ENCODE measurements at places on chromosomes 2 and 18.

GRCh38 chr2:55063226-55063625, 13.0 kb upstream of the RTN4 start:
- no peak for DNase-seq

GRCh38 chr18:11828786-11829432, 22.3 kb upstream of the CHMP1B start:
- DNase-seq: no peak

- peak; percentile 82 for DNase-seq
Measured at GRCh38 chr2:10043256-10043905, at the start of gene KLF11. Gene KLF11, plus strand, starts transcription at chr2:10043550. Its CDS starts 167 bp downstream, at chr2:10043717.

DNA sequence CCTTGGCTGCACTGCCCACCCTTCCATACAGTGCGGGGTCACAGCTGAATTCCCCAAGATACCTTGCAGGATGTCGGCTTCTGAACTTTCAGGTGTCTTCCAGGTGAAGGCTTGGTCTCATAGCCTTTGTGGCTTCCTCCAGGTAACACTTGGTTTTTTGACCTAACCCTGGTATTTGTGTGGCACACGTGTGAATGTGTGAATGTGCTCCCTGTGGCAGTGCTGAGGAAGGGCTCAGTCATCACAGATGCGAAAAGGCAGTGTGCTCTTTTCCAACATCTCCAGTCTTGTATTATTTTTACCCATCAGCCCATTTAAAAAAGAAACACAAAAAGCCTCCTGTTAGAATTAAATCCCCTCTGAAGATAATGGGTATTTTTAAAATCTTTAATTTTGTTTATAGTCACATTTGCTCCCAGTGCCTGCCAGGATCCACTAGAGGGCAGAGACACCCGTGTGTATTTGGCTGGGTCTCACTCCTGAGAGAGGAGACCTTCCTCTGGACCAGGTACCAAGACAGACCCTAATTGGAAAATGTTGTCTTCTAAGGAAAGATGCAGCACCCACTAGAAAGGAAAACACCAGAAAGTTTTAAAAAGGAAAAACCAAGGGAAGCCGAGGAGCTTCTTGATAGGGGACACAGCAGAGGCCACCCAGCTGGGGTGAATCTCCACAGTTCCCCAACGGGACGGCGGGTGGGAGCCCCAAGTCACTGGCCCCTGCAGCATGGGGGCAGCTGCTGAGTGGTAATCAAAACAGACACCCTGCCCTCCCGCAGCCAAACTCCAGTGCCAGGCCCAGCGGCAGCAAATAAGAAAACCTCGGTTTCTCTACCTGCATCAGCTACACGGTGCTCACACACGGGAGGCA, 27.7 kb downstream of the FAM110C start:
- no peak for DNase-seq

- no peak for DNase-seq
Measured at GRCh38 chr2:226115832-226116200, 683.8 kb downstream of the IRS1 start.

- DNase-seq: no peak
Measured at GRCh38 chr18:44826418-44827259, 146.0 kb downstream of the SETBP1 start.

DNA sequence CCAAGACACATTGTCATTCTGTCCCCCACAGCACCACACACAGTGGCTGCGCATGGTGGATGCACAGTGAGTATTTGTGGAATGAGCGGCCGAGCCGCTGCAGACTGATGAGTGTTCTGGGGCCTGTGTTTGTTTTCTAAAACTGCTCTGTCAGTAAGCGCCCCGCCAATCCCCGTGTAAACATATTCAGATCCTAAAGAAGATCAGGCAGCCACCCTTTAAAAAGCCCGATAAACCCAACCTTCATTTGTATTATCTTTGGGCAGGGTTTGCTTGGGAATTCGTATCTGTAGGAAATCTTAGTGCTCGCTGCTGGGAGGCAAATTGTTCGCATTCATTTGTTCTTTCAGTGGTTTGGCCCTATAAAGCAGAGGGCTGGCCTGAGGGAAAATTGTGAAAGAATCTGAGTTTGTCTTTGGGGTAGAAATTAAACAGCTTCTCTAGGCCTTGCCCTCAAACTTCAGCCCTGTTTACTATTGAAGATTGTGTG, 68.6 kb downstream of the TGOLN2 start:
- DNase-seq: no peak

GRCh38 chr2:238790126-238790832, 57.6 kb upstream of the TWIST2 start:
- no peak for DNase-seq

- no peak for DNase-seq
Measured at GRCh38 chr2:36797324-36798070, 101.0 kb downstream of the VIT start.

GRCh38 chr2:151619337-151619989, 114.8 kb downstream of the NEB start:
- DNase-seq: no peak

GRCh38 chr2:11397513-11397912, 53.1 kb upstream of the ROCK2 start:
- no peak for DNase-seq

DNA sequence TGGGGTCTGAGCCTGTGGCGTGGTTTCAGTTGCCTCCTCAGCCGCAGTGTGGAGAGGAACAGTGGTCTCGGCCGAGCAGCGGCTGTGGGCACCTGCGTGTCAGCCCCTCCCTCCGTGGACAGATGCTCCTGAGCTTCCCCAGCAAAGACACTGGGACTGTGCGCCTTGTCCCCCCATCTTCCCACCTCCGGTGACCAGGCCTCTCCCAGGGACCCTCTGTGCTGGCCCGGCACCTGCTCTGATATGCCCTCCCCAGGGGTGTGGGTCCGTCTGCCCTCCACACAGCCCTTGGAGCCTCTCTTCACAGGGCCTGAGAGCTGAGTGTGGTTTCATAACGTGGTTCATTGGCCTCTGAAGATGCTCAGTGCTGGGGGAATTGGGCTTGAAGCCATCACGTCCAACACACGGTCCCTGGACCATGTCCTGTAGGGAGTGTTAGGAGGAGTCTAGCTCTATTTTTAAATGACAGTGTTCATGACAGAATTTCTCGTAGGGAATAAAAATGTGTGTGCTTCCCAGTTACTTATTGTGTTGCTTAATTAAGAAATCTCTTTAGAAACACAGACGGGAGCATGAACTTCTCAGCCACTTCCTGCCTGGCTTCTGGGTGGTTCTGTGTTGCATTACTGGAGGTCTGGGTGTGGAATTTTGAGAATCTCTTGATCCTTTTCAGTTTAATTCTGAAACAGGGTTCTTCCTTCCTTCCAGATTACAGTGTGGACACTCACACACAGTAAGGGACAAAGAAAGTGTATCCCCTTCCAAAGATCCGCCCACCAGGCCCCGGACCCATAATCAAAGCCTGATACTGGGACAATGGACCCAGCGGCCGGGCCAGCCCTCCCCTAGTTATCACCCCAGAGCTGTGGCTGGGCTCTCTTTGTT, 110.7 kb downstream of the NFATC1 start:
- DNase-seq: peak; percentile 3
